Foreskin fibroblast (primary cell): ENCODE measurements at places on chromosomes 11 and 22.

DNA sequence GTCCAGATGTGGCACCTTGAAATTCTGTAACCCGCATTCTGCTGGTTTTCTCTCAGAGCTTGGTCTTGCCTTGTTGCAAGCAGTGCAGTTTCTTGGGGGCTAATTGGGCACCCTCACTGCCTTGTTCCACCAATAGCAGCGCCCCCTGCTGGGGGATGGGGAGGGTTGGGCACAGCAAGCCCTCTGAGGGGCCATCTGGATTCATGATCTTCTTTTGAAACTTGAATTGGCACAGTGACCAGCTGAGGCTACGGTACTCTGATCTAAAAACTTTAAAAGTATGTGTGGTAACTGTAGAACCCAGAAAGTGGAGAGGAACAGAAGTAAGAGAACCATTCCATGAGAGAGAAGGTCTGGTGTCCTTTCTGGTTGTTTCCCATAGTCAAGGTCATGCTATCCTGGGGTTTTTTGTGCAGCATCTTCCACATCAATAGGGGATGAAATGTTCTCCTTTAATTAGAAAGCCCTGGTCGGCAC lies 64.2 kb downstream of the MED15 start:
- peak; percentile 51 for DNase-seq

- DNase-seq: peak; percentile 71
Observed at GRCh38 chr22:32533265-32534111, 58.9 kb downstream of the FBXO7 start.

DNA sequence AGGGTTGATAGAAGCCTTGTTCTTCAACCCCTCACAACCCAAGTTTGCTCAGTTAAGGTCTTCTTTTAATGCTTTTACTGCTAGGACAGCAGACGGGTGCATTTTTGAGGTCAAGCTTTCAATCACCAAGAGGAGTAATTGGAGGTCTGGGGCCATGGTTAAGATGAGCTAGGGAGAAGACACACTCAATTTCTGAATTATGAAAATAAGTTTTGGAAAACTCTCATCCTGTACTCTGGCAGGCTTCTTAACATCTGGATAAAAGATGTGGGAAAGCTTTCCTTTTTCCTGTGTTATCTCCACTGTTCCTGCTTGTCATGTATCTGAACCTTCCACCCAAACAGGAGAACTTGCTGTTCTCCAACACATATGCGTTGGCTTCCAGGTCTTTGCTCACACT lies 9.7 kb downstream of the ABTB2 start:
- peak; percentile 37 for DNase-seq

- no peak for DNase-seq
Observed at GRCh38 chr22:41996826-41997225, 1.8 kb upstream of the WBP2NL start.

DNA sequence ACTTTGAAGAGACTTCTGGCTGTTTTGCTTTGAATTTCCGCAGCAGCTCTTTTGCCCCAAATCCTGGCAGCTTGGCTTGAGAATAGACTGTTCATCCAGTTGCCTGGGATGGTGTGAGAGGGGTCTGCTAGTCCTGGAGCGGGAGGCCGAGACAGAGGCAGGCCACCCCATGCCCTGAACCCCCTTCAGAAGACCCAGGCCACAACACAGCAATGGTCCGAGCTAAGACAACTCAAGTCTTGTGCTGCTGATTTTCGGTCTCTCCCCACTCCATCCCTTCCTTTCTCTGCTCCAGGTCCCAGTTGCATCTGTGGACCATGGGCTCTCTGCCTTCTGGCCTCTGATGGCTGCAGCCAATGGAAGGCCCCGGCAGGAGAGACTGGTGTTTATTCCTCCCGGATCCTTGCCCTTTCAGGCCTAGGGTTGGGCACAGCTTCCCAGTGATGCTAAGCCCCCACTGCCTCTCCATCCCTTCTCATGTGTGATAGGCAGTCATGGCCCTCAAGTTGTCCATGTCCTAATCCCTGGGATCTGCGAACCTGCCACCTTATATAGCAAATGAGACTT lies 31.9 kb upstream of the TP53I11 start:
- DNase-seq: no peak

DNA sequence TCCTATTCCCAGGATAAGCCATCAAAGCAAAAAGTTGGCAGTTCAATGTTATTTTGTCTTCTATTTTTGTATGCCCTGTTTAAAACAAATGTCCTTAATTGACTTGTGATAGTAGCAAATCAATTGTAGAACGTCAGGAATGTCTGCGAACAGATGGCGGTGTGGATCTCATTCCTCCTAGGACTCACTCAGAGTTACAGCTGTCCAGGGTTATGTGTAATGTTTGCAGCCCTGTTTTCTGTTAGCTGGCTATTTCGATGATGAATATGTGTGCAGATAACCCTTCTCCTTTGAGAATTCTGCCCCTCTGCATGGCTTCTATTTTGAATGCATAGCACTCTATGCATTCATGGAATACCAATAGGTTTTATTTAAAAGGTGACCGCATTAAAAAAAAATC lies 1248.0 kb upstream of the CNTN5 start:
- DNase-seq: no peak

- no peak for DNase-seq
Observed at GRCh38 chr11:116891746-116892145, 54.3 kb upstream of the APOA1 start.

GRCh38 chr22:35611891-35612576 lies 5.1 kb downstream of the MB start:
- DNase-seq: no peak

DNA sequence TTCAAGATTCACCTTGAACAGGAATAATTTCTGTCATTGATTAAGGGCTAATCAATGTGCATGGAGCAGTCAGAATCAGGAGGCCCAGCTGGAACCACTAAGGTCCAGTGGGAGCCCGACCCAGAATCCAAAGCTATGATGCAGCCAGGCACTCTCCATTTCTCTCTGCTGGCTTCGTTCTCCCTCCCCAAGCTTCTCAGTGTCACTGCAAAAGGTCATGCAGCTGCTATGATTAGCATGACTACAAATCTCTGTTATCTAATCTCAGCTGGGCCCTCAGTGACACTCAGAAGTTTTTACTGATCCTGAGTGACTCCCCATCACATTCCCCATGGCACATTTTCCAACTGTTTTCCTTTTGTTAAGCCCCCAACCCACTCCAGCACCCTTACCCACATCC lies 31.1 kb upstream of the PRSS23 start:
- no peak for DNase-seq

DNA sequence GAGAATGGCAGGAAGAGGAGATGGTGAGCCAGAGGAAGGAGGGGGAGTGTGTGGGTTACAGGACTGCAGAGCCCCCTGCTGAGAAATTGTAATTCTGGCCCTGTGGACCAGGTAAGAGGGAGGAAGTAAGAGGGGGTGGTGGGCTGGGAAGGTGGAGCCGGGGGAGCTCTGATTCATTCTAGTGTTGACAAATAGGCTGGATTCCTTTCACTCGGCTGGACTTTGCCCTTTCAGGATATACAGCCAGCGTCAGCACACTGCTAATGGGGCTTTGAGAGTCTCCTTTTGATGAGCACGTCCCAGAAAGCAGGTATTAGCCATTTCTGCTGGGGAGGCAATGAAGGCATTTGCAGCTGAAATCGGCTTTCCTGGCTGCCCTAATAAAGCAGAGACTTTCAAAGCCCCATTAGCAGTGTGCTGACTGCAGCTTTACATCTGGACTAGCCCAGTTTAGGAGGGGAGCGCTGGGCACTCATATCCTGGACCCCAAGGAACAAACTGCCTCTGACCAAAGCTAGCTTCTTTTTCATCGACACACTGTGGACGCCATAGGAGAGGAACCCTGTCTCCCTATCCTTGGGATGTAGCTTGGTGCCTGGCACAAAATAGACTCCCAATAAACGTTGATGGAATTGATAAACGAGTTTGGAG lies 44.8 kb upstream of the CADM1 start:
- no peak for DNase-seq

GRCh38 chr11:12824281-12825041 lies 150.2 kb downstream of the TEAD1 start:
- DNase-seq: no peak

DNA sequence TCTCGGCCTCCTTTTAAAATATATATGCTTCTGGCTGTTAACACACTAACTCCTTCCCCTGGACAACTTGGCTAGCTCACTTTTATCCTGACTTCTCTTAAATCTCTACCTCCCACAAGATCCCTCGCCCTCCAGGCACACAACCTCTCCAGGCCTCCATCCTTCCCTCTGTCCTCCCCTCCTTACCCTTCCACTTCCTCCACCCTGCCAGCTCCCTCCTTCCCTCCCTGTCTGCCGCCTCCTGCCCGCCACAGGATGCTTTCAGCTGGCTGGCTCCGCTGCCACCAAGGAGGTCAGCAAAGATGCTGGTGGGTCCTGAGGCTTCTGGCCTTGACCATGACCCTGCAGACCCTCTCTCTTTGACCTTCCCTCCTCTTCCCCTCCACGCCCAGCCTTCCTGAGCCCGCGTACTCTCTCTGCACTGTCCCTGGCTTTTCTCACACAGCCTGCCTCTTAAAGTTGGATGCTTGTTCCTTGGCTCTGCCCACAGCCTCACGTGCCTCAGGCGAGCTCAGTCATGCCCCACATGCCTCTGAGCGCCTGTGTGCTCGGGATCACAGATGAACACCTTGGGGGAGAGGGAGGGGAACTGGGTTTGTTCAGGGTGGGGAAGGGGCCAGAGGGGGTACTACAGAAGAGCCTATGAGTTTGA lies 6.7 kb downstream of the NFAM1 start:
- DNase-seq: no peak

DNA sequence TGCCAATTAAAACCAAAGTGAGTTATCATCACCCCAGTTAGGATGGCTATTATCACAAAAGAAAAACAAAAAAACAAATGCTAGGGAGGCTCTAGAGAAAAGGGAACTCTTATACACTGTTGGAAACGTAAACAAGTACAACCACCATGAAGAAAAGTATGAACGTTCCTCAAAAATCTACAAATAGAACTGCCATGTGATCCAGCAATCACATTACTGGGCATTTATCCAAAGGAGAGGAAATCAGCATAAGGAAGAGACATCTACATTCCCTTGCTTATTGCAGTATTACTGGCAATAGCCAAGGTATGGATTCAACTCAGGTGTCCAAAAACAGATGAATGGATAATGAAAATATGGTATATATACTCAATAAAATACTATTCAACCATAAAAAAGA lies 1145.1 kb downstream of the LRRC4C start:
- DNase-seq: no peak

- peak; percentile 53 for DNase-seq
Observed at GRCh38 chr11:108752297-108752751, 87.5 kb downstream of the DDX10 start.

DNA sequence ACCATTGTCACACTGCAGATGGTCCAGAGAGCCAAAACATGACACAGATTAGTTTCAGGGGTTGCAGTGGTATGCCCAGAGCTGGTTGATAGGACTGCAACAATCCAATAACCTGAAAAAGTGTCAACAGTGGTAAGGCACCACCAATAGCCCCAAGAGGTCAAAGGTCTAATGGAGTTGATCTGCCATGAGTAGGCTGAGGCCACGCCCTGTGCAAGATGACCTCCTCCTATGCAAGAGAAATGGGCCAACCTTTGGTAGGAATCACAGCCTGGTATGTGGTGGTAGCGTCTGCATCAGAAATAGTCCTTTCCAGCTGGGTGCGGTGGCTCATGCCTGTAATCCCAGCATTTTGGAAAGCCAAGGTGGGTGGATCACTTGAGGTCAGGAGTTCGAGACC lies 19.6 kb downstream of the GUCD1 start:
- no peak for DNase-seq

DNA sequence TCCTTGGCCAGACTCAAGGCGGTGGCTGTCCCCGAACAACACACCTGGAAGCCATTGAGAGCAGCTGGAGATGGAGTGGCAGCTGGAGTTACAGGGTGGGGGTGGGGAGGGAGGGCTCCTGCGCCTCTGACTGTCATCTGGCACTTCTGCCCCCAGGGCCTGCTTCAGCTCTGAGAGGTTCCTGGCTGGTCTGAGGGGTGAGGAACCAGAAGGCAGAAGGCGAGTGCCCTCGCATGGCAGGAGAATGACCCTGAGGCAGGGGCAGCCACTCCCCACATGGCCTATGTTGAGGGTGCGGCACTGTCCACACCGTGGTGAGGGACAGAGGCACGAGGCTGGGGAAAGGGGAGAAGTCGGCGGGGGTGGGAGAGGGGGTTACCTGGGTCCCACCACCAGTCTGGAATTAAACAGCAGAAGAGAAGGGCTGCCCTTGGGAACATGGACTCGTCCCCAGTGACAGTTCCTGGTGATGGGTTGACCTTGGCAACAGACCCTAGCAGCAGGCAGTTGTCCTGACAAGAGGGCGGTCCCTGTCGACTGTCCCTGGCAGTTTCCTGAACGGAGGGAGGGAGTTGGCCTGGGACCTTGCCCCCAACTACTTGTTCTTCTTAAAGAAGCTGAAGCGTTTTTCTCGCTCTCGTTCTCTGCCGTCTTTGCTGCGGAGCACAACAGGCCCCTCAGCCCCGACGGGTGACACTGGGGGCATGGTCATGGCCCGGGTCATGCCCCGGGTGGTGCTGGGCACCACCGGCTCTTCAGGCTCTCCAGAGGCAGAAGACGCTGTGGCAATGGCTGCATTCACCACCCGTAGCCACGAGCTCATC lies 7.8 kb upstream of the RBM4B start:
- DNase-seq: no peak

- no peak for DNase-seq
Observed at GRCh38 chr11:66879999-66880398, 23.1 kb downstream of the LRFN4 start.

GRCh38 chr11:2262301-2263070 lies 7.9 kb downstream of the ASCL2 start:
- no peak for DNase-seq

GRCh38 chr11:76801225-76801624 lies 18.1 kb downstream of the TSKU start:
- no peak for DNase-seq

DNA sequence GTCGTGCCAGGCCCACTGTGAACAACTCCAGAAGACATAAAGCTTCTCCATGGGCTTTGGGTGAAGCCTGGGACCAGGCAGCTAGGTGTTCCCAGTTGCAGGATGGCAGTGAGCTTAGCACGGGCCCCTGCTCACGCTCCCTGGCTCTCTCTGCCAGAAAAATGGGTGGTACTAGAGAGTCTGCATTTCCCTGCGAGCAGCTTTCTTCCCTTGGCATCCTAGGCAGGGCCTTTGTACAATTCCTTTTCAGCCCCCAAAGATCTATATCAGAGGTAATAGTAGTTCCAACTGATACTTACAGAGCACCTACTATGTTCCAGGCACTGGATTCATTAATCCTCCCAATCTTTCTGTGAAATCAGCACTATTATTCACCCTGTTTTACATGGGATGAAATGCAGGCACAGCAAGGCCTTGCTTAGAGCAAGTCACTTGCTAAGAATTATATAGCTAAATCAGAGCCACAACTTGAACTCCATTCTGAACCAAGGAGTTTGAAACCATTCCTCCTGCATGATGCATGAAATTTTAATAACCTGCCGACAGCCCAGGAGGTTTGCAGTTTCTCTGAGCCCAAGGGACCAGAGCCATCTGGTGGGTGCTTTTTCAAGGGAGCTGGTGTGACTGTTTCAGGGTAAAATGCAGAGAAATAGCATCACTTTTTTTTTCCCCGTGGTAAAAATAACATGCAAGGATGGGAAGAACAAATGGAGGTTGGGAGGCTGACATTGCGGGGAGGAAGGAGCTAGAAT lies 22.7 kb downstream of the NAV2 start:
- DNase-seq: peak; percentile 51

- peak; percentile 97 for DNase-seq
Observed at GRCh38 chr11:65606876-65607613, 7.0 kb downstream of the MAP3K11 start.

GRCh38 chr11:121618516-121618915 lies 165.7 kb upstream of the SORL1-AS1 start:
- no peak for DNase-seq

GRCh38 chr11:27545946-27546345 lies 39.4 kb upstream of the LIN7C start:
- DNase-seq: no peak
